Endothelial cell of coronary artery (primary cell): ENCODE measurements at places on chromosomes 16 and 17. TPM values are rescaled to one million over a fixed set of nuclear protein-coding genes. Genes with fewer than 3 reads are reported as not detected.

TPSAB1 gene
- not detected in 2 replicates for total RNA-seq

UNC45B gene
- total RNA-seq, result not detected in 2 replicates

ZACN gene
- not detected in 2 replicates for total RNA-seq

CES5A gene
- total RNA-seq, result not detected in 2 replicates

ADAD2 gene
- total RNA-seq, result under 0.01 and 0.18 TPM in 2 replicates
